ENCODE measurements at places on chromosomes 1 and 21.

DNA sequence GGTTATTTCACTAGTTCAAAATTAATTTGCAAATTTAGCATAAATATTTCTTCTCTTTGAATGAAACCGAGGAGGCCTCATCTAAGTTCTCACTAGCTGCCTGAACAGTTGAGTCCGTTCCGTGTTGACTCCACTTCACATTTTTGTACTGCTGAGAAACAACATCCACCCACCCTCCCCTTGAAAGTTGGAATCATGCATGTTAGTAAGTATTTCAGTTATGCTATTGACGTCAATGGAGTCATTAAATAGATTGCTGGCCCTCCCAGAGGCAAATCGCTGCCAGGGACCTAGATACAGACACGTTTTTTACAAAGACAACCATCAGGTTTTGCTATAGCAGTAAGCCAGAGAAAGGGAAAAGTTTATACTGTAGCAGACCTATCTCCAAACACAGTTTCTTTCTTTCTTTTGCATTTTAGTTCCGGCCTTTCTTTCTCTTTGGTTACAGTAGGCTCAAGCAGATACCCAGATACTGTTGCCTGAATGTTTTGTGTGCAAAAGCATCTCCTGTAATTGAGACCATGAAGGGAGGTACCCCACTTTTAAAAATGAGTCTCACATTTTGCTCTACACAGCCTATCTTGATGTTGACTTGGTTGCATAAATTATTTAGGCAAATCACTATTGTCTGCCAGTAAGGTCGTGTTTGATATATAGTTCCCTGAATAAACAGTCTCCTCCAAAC, 262.6 kb upstream of the SGIP1 start:
- DNase-seq, result peak; percentile 97

GRCh38 chr1:248891758-248892157, 14.3 kb upstream of the PGBD2 start:
- DNase-seq, result no peak

DNA sequence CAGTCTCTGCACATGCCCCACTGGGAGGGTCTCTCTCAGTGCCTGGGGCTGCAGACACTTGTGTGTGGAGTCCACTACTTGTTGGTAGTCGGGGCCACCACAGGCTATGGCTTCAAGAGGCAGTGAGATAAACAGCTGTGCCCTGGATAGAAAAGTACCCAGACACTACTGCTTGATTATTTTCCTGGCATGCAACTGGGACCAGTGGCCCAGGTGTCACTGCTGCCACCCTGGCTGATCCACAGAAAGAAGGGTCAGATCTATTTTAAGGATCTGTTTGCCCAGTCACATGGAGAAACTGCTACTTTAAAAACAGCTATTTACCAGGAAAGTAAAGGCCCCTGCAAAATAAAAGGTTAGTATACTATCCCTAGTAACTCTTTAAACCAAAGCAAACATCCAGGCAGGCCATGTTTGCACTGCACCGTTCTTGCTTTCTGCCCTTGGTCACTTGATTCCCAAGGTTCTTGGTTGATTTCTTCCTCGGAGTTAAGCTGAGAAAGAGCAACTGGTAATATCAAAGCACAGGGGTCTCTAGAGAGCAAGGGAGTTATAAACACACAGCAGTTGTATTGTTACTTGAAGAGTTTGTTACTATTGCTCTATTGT, 99.9 kb downstream of the GLUL start:
- DNase-seq, result no peak

GRCh38 chr1:16342331-16343062, 9.8 kb downstream of the FBXO42 start:
- no peak for DNase-seq

DNA sequence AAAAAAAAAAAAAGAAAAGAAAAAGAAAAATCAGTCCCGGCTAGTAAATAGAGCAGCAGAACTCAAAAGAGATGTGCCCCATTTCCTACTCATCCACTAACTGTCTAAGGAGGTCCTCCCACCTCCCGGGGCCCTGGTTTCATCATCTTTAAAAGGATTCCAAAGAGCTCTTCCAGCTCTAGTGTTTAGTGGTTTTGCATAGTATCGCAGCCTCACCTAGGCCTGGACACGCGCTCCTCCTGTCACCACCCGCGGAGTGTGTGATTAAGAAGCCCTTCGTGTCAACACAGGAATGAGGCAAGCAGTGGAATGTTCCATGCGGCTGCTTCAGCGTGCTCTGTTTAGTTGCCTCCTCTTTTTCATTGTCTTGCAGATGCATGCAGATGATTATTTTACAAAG, 49.0 kb downstream of the LBR start:
- peak; percentile 37 for DNase-seq

GRCh38 chr1:85148524-85149250, 52.1 kb downstream of the SYDE2 start:
- no peak for DNase-seq

- DNase-seq, result no peak
Observed at GRCh38 chr1:92853299-92853698, 21.5 kb downstream of the RPL5 start.

DNA sequence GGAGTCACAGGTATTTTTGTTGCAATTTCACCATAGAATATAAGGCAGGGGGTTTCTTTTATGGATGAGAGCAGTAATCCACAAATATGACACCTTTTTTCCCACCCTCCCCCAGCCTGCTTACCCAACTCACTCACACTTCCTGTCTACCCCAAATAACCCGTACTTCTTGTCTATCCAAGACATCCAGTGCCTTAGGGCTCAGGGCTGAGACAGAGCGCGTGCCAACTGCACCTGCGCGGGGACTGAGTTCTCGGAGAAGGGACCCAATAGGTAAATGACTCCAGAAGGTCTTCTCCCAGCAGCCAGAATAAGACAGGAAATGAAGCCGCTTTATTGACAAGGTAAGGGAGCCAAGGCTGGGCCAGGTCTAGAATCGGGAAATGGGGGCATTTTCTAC, 369.1 kb downstream of the SIPA1L2 start:
- no peak for DNase-seq

DNA sequence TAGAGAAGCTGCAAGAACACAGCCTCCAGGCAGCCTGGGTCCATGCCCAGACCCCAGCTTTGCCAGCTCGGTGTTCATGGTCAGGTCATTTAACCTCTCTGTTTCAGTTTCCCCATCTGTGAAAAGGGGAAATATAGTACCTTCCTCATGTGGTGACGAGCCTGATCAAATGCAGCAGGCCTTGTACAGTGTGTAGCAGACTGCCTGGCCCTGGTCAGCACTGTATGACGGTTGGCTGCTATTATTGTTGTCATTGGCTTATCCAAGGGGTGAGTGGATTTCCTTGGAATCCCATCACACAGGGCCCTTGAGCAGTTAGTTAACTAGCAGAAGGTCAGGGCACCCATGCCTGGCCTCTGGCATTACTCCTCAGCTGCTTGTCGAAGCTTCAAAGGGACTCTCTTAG, 6.6 kb upstream of the TMEM51 start:
- DNase-seq, result no peak

GRCh38 chr1:162391790-162392563, 10.4 kb downstream of the C1orf226 start:
- DNase-seq, result no peak

DNA sequence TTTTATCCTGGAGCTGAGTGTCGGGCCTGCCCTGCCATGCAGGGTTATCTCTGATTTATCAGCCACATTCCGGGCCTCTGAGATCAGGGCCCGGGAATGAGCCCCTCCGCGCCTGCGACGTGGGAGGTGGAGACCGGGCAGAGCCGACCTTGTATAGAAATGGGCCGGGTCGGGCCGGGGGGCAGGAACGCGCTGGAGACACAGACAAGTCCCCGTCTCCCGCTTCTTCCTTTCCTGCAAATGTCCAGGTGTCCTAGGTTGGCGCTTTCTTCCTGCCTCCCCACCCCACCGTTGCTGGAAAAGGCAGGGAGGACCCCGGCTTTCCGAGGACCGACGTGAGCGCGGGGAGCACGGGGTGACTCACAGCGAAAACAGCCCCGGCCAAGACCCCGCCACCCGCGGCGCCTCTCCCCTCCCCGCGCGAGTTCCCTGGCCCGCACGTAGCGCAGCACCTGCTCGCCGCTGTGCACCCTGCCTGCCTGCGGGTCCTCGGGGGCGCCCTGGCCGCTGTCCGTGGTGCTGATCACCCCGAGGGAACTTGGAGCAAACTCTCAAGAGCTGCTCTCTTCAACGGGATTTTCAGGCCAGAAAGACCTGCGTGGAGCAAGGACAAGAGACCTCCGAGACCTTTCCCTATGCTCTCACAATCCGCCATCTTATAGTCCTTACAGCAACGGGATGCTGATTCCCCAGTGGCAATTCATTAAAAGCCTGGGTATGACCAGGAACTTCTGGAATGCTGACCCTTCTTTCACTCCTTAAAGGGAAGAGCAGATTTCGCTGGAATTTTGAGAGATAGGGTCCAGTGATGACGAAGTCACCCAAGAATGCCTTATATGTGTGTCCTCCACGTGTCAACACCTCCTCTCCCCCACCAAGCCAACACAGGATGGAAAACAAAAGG, 475 bp upstream of the NPPB start:
- no peak for DNase-seq

DNA sequence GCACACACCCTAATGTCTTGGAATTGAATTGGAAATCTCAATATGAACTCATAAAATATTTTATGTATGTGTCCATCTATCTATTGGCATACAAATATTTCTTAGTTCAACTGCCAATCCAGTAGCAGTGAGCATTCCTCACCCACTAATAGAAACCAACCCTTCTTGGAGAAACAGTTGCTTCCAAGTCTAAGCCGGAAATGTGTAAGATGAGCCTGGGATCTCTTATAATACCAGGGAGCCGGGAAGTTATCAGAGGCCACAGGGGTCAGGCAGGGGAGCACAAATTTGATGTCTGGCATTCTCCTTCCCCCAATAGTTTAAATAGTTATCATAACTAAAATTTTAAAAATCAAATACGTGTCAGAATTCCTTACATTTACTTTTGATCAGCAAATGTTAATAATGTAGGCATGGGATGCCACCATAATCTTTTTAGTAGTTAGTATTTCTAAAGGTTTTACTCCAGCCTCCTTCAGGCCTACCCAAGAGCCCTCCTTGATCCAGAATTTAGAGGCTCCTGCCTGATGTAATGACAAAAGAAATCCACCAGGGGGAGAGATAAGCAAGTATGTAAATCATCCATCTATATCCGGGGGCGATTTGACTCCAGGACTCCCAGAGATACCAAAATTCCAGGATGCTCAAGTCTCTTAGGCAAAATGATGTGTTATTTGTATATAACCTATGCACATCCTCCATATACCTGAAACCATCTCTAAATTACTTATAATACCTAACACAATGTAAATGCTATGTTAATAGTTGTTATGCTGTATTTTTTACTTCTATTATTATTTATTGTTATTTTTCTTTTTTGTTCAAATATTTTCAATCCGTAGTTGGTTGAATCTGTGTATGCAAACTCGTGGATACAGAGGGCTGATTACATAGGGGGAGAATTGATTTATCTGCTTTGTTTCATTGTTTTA, 218.7 kb upstream of the COA6 start:
- DNase-seq, result peak; percentile 48

- DNase-seq, result no peak
Observed at GRCh38 chr21:44831227-44831860, 13.5 kb upstream of the SUMO3 start.

GRCh38 chr1:37478451-37478881, 4.1 kb downstream of the ZC3H12A start:
- DNase-seq, result no peak

DNA sequence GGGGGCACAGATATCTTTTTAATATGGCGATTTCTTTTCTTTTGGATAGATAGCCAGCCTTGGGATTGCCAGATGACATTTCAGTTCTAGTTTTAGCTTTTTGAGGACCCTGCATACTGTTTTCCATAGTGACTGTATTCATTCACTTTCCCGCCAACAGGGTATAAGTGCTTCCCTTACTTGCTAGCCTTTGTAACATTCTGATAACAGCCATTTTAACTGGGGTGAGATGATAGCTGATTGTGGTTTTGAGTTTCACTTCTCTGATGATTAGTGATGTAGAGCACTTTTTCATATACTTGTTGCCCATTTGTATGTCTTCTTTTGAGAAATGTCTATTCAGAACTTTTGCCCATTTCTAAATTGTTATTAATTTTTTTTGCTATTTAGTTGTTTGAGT, 151.9 kb downstream of the NTPCR start:
- no peak for DNase-seq

GRCh38 chr1:155424091-155424490, 103.4 kb downstream of the RUSC1 start:
- DNase-seq, result no peak

- DNase-seq, result no peak
Observed at GRCh38 chr1:15053153-15053552, 100.4 kb upstream of the TMEM51 start.

GRCh38 chr1:205210756-205211168, 740 bp downstream of the DSTYK start:
- DNase-seq, result no peak

DNA sequence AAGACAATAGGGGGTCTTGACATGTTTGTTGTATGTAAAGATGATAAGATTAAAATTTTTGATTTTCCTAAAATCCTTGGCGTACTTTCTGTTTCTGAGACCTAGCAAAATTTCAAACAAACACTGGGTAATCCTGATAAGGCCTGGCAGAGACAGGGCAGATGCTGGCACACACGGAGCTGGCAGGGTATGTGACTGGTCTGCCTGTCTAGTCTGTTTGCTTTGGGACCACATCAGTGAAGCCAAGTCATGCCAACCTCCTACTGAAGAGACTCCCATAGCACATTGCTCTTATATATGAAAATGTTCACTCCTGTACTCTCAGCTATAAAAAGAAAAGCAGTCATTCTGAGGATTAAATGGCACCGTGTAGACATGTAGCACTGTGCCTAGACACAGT, 14.1 kb downstream of the TOR3A start:
- no peak for DNase-seq

GRCh38 chr1:92792340-92792782, 7.5 kb upstream of the EVI5 start:
- no peak for DNase-seq

GRCh38 chr1:77560741-77561140, 121.7 kb downstream of the ZZZ3 start:
- DNase-seq, result no peak

GRCh38 chr1:196306421-196306820, 301.8 kb downstream of the KCNT2 start:
- no peak for DNase-seq

- no peak for DNase-seq
Observed at GRCh38 chr1:158496374-158496773, 24.4 kb downstream of the OR10R2 start.

- no peak for DNase-seq
Observed at GRCh38 chr1:147384804-147385203, 142.3 kb downstream of the CHD1L start.
